HepG2 (cell line): ENCODE measurements at places on chromosomes 11 and 22. TPM values are rescaled to one million over a fixed set of nuclear protein-coding genes. Genes with fewer than 3 reads are reported as not detected.

GRCh38 chr11:107683061-107683460, 28.8 kb downstream of the SLN start:
- DNase-seq = no peak

Gene OR51B2
- not detected in 2 replicates for total RNA-seq

- no peak for DNase-seq
These were observed 84.6 kb downstream of the ETS1 start for GRCh38 chr11:128502726-128503125.

Gene MS4A6A
- not detected in 2 replicates for total RNA-seq

DNA sequence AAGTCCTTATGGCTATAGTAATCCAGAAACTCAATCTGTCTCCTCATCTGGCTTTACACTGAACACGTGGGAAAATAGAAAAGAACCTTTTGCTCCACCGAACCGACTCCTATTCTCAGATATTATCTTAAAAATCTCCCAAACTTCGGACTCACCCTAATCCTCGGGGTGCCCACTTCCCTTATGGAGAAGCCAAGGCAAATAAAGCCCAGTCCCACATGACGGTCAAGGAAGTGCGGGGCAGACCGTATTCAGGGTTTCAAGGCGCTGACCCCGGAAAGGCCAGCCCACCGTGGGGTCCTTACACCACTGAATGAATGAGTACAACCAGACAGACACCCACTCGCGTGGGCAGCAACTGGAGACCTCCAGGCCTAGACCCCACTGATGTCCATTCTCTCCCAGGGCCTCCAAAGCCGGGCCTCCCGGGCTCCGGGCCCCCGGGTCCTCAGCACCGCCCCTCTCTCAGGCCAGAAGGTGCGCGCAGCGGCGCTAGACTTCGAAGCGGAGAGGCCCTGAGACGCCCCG, 489 bp downstream of the NUP98 start:
- DNase-seq = peak; percentile 27

- no peak for DNase-seq
These were observed 2.0 kb upstream of the VSIG10L2 start for GRCh38 chr11:125943661-125944349.

GRCh38 chr22:45867118-45867905, 109.7 kb downstream of the WNT7B start:
- DNase-seq = no peak

Gene VSIG2
- total RNA-seq = 0.46 and 0.80 TPM in 2 replicates

GRCh38 chr22:31496735-31497146, 405 bp downstream of the SFI1 start:
- DNase-seq = no peak

- no peak for DNase-seq
These were observed 23.0 kb downstream of the LMO2 start for GRCh38 chr11:33868647-33869461.

GRCh38 chr11:14544611-14545010, 24.4 kb upstream of the PSMA1 start:
- DNase-seq = no peak

Gene STK33
- 12.6 and 15.9 TPM in 2 replicates for total RNA-seq

- DNase-seq = no peak
These were observed 788.7 kb upstream of the CHORDC1 start for GRCh38 chr11:91011503-91011902.

DNA sequence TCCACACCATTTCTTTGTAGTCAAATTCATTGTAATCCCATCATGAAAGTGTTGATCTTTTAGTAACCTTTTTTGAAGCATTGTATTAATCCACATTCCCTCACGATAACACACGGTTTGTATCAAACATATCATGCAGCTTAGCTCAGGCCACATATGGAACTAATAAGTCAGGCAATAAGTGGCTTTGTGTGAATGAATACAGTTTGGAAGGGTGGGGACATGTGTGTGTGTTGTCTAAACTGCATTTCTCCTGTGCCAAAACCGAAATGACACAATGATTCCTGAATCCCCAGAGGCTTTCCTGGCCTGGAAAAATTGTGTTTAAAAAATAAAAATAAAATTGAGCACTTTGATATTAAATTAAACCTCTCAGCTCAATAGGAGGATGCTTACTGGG, 98.3 kb downstream of the WNT11 start:
- no peak for DNase-seq

Gene TRPM5
- total RNA-seq = not detected in 2 replicates

Gene VSIG10L2
- not detected in 2 replicates for total RNA-seq

GRCh38 chr11:132311703-132312102, 941.3 kb downstream of the NTM start:
- no peak for DNase-seq

- DNase-seq = no peak
These were observed 184.6 kb upstream of the SYT13 start for GRCh38 chr11:45470794-45471167.

DNA sequence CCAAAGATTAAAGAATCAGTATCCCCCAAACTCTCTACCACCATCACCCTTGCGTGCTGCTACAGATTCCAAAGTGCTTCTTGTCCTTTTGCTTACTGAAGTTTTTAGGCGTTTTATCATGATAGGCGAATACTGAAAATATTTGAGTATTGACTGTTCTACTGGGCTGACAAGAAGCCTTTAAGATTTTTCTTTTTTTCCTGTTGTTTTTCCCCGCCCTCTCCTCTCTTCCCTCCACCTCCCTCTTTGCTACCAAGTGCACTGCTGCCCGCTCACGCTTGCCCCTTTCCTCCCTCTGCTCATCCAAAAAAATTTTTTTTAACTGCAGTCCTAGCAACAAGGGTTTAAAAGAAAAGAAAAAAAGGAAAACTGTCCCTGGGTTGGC, 679 bp downstream of the SPCS2 start:
- DNase-seq = no peak
